ENCODE measurements at places on chromosomes 13 and 19.

DNA sequence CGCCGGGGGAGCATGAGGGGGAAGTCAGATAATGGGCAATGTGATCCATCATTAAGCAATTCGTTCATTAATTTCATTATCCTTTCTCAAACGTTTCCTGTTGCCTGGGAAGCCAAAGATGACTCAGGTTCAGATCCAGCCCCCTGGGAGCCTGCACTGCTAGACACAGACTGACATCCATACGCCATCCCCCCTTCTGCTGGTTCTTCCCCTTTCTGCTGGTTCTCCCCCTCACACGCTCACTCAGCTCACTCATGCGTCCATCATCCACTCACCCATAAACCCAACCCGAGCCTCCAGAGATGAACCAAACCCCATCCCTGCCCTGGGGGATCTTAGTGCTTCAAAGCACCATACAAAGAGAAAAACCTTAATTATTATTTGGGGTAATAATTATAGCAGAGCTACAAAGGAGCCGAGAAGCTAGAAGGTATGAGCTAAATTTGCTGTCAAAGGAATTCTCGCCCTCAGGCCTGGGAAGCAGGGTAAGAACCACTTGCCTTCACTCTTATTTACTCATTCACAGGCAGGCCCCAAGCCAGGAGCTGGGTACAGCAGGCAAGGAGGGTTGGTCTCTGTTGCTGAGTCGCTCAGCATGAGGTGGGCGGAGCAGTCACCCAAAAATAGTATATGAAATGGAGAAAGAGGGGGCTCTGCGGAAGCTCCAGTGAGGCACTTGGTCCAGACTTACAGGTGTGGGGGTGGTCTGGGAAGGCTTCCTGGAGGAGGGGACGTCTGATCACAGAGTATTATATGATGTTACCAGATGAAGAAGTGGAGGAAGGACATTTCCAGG, 7.0 kb upstream of the ZNF444 start:
- DNase-seq = no peak

DNA sequence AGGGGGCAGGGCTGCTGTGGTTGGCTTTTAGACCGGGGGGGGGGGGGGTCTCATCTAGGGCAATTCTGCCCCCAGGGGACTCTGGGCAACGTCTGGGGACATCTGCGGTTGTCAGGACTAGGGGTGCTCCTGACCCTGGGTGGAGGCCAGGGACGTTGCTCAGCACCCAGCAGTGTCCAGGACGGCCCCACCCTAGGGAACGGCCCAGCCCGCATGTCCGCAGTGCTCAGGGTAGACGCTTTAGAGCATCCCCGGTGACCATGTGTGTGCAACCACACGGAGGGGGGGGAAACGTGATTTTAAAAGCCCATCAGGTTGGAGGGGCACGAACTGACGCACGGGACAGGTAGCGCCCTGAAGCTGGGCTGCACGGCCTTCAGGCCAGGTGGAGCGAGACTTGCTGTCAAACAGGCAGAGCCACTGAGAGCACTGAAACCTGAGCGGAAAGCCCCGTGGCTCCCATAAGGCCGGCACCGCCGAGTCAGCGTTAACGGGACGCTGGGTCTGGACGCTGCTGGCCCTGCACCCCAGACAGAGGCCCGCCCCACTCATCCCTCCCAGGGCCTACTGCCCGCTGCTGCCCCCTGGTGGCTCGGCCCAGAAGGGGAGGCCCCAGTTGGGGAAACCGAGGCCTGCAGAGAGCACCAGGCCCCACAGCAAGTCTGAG, 8.3 kb downstream of the CACTIN start:
- DNase-seq = peak; percentile 53

- DNase-seq = no peak
Measured at GRCh38 chr13:97849305-97849704, 104.2 kb upstream of the IPO5 start.

- no peak for DNase-seq
Measured at GRCh38 chr13:111609631-111610030, 289.2 kb downstream of the TEX29 start.

DNA sequence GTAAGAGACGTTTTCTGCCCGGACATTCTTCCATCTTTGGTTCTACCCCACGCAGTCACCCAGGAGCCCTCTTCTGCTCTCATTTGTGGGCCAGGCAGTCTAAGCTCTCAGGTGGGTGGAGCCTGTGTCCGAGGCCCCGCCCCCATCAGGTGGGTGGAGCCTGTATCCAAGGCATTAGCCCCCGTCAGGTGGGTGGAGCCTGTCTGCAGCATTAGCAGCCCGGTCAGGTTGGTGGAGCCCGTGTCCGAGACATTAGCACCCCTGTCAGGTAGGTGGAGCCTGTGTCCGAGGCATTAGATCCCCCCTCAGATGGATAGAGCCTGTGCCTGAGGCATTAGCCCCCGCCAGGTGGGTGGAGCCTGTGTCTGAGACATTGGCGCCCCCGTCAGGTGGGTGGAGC, 45.5 kb upstream of the C13orf46 start:
- DNase-seq = peak; percentile 60

DNA sequence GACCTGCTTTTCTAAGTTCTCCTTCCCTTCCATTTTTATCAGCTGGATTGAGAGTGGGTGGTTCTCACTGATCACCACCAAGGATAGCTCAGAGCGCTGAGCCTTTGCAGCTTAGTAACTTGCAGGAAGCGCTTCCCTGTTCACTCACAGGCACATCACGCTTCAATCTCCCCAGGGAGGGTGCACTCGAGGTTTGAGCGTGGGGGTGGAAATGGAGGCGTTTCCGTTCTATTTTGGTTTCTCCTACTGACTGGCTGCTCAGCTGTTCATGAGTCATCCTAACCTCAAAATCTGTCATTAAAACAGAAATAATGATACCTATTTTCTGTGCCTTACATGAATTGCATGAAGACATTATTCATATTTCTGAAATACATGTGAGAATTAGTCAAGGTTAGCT, 292.1 kb downstream of the SPRY2 start:
- DNase-seq = peak; percentile 35

GRCh38 chr19:39180749-39181148, 16.0 kb upstream of the NCCRP1 start:
- no peak for DNase-seq

GRCh38 chr13:29859971-29860370, 9.6 kb upstream of the UBL3 start:
- no peak for DNase-seq

- DNase-seq = no peak
Measured at GRCh38 chr19:10116085-10116865, 3.4 kb downstream of the EIF3G start.

- no peak for DNase-seq
Measured at GRCh38 chr19:10554760-10555609, 10.8 kb downstream of the KRI1 start.

- no peak for DNase-seq
Measured at GRCh38 chr19:18780631-18781030, 10.5 kb downstream of the COMP start.

DNA sequence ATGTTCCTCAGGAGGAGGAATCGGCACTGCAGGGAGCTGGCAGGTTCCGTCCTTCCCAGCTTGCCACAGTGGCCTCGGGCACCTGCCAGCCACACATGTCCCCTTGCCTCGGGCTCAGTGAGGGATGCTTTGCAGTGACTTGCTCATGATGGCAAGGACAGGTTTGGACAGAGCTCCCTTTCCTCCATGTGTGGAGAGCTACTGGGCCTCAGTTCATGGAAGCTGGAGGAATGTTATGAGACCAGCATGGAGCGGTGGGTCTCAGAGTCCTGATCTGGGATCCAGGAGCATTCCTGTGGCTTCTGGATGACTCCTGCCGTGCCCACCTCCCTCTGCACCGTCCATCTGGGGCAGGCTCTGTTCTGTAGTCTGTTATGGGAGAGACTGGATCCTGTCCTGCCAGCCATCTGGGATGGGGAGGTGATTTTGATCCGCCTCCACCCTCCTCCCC, 59.2 kb downstream of the SIPA1L3 start:
- DNase-seq = no peak

DNA sequence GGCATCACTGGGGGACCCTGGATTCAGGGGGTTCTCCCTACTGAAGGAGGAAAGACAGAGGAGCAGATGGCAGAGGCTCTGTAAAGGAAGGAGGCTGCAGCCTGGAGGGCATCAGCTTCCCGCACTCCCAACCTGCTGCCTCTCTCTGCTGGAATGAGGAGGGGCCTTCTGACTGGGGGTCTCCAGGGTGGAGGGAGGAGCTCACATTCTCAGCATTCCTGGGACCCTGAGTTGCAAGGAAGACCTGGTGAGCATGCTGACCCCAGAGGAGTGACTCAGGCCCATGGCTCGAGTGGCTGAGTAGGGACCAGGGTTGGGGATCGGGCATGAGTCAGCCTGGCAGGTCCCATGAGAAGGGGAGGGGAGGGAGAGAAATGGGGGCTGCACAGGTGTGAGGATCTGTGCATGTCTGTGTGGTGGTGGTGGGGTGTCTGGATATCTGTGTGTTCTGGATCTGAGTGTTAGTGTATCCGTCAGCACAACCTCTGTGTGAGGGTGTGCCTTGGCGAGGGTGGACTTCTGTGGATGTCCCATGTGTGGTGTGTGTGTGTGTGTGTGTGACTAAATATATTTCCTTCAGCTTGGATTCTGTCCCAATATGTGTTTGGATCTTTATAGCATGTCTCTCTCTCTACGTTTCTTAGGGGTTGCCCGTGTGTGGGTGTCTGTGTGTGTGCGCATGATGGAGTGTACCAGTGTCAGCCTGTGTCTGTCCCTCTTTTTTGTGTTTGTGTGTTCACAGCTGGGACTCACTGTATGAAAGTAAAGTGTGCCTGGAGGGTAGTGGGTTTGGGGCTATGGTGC, 4.6 kb downstream of the AXL start:
- DNase-seq = no peak

GRCh38 chr13:30222254-30222653, 85.1 kb downstream of the KATNAL1 start:
- no peak for DNase-seq

DNA sequence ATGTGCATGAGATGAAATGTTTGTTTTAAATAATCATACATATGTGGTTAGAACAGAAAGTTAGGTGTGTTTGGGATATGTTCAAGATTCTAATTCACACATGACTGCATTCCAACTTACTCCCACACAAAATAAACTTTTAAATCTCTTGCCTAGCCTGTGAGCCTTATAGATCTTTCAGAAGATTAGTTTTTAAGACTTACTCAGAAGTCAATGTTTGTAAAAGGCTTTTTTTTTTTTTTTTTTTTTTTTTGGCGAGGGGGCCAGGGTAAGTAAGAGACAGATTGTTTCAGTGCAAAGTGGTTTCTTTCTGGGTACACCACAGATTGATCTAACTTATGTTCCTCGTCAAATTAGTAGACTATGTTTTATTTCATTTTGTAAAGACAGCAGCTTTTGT, 39.1 kb downstream of the GPR180 start:
- DNase-seq = no peak

GRCh38 chr13:73939603-73940002, 194.6 kb downstream of the KLF12 start:
- no peak for DNase-seq

DNA sequence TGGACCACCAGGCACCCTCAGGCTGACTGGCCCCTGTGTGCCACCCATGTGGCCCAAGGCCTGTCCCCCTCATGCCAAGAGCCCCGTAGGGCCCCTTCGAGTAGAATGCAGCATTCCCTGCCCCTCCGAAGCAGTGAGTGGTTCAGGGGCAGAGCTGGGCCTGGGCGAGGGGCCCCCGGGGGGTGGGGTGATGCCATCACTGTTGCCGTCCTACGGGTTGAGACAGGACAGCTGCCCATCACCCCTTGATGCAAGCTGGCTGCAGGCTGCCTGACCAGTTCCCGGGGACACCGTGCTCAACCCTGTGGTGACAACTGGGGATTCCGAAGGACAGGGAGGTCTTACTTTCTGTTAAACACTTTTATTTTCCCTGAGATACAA, 4.7 kb downstream of the SBNO2 start:
- DNase-seq = no peak

DNA sequence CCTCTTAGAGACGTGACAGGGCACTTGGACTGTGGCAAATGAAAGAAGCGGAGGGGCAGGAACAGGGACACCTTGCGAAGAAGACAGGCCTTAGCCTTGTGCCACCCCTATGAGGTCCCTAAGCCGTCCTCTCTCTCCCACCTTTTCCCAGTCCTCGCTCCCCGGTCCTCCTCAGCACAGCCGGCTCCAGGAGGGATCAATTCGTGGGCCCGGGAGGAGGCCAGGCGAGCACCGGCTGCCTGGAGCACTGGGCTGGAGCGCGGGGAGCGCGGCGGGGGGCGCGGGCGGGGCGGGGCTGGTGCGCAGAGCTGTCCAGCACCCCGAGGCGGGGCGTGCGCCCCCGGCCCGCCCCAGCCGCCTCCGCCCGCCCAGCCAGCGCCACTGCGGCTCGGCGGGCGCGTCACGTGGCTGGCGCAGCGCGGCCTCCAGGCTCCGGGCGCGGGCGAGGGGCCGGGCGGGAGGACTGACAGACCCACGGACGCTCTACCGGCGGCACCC, at the start of gene LRP3:
LRP3 (plus strand) TSS at position 466 of the 498 bp plus-strand sequence. CDS start 456 bp downstream, outside the sequence.
- DNase-seq = no peak

DNA sequence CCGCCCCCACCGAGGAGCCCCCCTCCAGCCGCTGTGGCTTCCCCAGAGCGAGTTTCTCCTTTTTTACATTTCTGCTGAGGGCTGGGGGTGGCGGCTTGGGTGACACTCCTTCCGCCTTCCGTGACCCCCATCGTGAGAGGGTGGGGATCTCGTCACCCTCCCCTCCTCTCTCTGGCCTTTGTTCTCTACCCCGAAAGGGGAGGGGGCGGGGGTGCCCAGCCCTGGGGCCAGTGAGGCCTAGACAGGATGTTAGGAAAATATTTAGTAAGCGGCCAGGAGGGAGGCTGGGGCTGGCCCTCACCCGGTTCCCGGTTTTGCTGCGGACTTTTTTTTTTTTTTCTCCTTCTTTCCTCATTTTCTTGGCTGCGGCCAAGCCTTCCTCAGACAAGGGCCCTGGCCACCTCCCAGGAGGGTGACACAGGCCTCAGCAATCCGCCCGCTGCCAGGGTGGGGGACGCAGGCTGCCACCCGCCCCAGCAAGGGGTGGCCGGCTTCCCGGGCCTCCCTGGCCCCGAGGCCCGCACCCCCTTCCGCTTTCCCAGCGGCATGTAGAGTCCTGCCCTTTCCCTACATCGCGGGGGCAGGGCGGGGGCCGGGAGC, 3.9 kb downstream of the MIDN start:
- DNase-seq = peak; percentile 84

- DNase-seq = no peak
Measured at GRCh38 chr19:21617740-21618339, 112.4 kb downstream of the ZNF429 start.

DNA sequence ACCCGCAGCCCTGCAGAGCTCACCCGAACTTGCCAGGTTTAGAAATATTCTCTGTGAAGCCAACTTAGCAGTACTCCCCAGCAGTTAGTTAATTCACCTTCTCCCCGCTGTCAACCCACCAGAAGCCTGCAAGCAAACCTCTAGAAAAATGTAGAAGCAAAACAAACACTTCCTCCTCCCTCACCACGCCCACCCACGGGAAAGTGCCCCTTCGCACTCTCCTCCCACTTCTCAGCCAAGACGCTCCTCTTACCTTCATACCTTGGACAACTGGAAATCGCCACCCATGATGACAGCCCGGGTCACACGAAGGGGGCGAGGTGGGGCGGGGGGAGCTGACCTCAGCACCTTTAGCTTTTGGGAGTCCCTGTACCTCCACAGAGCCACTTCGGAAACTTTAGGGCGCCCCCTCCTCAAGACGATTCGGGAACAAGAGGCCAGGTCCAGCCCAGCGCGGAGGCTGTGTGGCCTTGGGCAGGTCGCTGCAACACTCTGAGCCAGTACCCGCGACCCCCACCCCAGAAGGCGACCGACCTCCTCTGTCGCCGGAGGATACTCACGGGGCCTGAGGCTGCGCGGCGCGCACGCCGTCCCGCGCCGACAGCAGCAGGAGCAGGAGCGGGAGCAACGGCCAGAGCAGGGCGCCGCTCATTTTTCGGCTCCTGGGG, 485 bp downstream of the CPAMD8 start:
- DNase-seq = peak; percentile 9

- no peak for DNase-seq
Measured at GRCh38 chr13:20363603-20364002, 131.5 kb upstream of the GJB6 start.
